ENCODE measurements at places on chromosomes 3 and 15. TPM values are rescaled to one million over a fixed set of nuclear protein-coding genes. Genes with fewer than 3 reads are reported as not detected.

DNA sequence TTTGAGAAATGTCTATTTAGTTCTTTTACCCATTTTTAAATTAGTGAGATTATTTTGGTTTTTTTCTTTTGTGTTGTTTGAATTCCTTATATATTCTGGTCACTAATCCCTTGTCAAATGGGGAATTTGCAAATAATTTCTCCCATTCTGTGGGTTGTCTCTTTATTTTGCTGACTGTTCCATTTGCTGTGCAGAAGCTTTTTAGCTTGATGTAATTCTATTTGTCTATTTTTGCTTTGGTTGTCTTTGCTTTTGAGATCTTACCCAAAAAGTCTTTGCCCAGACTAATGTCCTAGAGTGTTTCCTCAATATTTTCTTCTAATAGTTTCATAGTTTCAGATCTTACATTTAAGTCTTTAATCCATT is 472.9 kb downstream of the TBL1XR1 start:
- DNase-seq, result no peak

DNA sequence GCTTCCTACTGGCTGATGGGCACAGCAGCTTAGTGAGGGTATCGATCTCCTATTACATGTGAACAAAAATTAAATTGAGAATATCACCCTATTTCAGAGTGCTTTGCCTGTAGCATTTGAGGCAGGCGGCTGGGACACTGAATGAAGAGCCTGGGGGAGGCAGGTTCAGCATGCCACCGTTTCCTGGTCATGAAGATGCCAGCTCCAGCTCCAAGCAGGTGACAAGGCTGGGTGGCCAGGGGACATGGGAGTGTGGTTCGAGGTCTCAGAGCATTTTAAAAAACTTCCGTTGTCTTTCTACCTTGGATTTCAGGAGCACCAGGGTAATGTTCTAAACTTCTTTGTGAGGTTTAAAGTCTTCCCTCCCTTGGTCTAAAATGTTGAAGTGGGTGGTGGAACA is 158.2 kb downstream of the RPLP1 start:
- no peak for DNase-seq

DNA sequence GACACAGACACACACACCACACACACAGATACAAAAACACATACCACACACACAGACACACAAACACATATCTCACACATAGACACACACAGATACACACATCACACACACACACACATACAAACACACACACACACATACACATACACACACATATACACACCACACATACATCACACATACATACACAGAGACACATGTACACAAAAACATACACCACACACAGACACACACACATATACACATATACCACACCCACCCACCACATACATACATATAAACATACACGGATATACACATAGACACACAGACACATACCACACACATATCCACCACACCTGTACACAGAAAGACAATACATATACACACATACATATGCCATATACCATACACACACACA is 66.7 kb downstream of the RASGRF1 start:
- DNase-seq, result no peak

GRCh38 chr15:78146425-78147154 is 2.6 kb upstream of the IDH3A start:
- DNase-seq, result no peak

- DNase-seq, result no peak
Observed at GRCh38 chr15:20295238-20295811, 246.3 kb downstream of the GOLGA6L6 start.

DNA sequence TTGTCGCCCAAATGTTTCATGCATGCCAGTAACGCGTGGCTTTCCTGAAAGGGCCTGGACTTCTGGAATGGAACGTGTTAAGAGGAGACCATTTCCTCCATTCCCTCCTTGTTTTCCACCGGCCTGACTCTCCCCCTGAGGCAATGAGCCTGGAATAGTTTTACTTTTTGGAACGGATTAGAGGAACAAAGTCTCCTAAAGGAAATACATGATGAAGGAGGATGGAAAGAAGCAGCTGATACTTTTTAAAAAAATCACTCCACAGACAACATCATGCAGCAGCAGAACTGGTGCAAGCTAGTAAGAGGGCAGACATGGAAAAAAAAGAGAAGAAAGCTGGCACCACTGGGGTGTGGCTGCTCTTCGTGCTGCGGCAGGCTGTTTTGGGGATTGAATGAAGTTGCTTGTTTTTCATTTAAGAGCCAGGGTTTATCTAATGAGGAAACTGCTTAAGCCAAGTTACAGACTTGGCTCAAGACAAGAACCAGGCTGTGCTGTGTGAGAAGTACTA is 3.6 kb upstream of the KBTBD12 start:
- no peak for DNase-seq

DNA sequence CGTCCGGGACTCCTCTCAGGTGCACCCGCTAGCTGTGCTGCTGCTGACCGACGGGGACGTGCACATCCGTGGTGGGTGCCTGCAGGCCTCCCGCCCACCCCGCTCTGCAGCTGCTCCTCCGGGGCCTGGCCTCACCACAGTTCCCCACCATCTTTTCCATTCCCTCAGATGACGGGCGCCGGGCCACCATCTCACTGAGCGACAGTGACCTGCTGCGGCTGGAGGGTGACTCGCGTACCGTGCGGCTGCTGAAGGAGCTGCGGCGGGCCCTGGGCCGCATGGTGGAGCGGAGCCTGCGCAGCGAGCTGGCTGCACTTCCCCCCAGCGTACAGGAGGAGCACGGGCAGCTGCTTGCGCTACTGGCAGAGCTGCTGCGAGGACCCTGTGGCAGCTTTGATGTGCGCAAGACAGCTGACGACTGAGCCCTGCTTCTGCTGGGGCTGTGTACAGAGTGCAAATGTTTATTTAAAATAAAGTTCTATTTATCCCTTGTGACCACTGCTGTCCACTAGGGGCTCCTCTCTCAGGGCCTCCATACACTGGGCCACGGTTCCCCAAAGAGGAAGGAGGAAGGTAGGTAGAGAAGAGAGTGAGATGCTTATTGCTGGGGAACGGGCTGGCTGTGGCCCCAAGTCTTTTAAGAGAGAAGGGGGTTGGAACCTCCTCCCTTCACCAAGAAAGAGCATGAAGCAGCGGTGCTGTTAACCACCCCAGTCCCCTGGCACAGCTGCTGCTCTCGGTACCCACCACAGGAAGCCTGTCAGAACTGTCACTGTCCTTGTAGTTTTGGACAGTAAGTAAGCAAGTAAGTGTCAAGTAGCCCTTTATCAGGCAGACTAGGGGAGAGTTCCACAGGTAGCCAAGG is 47.0 kb downstream of the DHX30 start:
- no peak for DNase-seq

DNA sequence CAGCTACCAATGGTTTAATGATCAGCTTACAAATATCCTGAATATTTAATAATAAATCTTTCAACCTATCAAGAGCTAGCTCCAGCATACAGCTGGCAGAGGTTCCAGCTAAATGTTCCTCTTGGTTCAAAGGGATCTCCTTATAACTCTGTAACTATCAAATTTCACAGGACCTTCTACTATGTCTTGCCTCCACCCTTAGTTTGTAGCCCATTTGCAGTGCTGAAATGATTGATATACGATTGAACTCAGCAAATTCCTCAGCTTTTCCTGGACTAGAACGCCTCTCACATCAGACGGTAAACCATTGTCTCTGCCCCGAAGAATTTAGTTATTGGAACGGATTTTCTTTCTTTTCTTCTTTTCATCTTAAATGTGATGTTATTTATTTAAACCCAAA is 41.5 kb downstream of the CD200R1L start:
- no peak for DNase-seq

DNA sequence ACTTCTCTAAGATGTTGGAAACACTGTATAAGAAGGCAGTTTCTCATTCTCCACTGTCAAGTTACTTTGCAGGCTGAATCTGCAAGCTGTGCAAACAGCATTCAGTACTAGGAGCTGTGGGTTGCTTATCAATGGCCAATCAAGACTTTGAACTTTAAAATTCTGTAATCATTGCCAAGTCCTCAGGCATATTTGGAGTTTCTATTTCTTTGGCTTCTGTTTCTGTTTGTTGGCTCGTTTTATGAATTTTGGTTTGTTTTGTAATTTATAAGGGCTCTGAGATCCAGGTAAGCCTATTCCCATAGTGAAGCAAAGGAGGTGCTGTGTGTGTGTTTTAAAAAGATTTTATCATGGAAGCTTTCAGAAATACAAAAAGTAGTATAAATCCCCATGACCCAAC is 32.1 kb downstream of the TLNRD1 start:
- DNase-seq, result no peak

GRCh38 chr3:53473422-53473821 is 21.0 kb upstream of the CACNA1D start:
- DNase-seq, result no peak

DNA sequence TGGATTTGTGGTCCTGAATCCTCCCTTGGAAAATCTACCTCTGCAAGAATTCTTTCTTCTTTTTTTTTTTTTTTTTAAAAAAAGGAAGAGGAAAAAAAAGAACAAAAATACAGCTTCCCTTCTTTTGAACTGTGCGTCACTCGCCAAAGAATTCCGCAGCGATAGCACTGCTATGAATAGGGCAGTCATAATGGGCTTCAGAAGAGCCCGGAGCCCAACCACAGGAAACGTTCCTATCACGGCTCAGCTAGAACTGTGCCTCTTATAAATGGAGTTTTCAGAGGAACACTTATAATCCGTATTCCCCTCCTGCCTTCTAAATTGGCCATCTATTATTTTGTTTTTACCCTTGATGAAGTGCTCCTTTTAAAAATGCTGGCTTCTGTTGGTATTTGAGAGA is 227.7 kb downstream of the ADAMTS17 start:
- no peak for DNase-seq

DNA sequence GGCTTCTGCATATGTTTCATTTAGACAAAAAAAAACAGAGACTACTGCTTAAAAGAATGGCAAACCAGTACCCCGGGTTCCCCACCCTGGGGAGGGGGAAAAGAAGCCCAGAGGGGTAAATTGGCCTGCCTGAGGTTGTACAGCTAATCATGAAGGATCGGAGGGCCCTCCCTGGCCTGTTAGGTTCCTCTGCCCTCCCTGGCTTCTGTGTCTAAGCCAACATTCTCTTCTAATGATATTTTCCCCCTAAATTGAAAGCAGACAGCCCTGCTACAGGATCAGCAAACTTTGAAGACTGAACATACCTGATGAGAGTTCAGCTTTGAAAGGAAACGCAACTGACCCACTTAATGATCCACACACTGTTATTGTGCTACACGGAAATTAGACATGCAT is 2.5 kb downstream of the ARHGAP31 start:
- no peak for DNase-seq

DNA sequence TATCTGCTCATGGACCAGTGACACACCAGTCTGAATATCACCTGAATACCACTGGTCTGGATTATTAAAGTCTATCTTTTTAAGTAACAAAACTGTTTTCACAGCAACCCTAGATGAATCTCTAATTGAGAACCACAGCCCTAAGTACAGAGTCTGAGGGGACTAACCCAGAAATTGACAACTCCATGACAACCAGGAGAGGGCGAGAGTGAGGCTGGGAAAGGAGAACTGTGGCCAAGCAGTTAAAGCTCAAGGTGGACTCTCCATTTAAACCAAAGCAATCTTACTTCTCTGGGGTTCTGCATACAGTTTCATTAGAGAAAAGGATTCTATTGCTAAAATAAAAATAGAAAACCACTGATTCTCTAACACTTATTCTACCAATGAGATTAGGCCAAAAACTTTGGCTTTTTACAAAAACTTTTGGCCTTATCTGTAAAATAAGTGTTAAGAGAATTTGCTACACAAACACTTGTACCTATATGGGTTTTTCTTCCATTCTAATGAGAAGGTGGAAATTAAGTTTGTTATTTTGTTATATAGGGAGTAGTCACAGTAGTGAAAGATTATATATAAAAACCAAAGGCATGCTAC is 11.4 kb downstream of the NEK10 start:
- peak; percentile 49 for DNase-seq

PPP2R3A gene
- total RNA-seq, result 1.1 TPM

LPP gene
- total RNA-seq, result 10.3 TPM

GHSR gene
- total RNA-seq, result not detected

RTP3 gene
- total RNA-seq, result not detected

FBLN2 gene
- total RNA-seq, result 9.5 TPM

HCN4 gene
- not detected for total RNA-seq

CLDN11 gene
- total RNA-seq, result not detected

APPL1 gene
- 36.2 TPM for total RNA-seq

PRR20G gene
- total RNA-seq, result not detected

C15orf40 gene
- total RNA-seq, result 49.9 TPM

CFAP100 gene
- total RNA-seq, result not detected

GRK7 gene
- 0.42 TPM for total RNA-seq

Data from naive thymus-derived CD8-positive, alpha-beta T cell (primary cell).